Activated T-cell treated with anti-CD3 and anti-CD28 coated beads, Interleukin-2, amount 50 U/mL, for 24 hours (primary cell): ENCODE measurements at places on chromosomes 13 and 19.
A peak's percentile ranks its signal among the peaks of the same experiment; 100 is the strongest.

DNA sequence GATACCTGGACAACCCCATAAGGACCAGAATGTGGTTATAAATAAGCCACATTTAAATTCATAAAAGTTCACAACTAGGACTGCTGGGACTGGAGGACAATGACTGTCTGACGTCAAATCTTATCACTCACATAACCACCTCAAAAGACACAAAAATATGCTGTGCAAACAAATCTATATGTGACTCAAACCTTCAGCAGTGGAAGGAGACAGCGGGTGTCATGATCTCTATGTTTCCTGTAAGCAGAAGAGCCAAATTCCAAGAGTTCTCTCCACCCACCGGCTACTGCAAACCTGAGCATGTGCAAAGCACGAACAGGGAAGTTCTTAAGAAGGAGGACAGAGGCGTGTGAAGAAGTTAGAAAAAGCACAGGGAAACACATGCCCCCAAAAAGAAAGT, 113.2 kb downstream of the MYCBP2 start:
- no peak for DNase-seq

- DNase-seq: no peak
Observed at GRCh38 chr13:87981416-87981815, 310.2 kb downstream of the SLITRK5 start.

DNA sequence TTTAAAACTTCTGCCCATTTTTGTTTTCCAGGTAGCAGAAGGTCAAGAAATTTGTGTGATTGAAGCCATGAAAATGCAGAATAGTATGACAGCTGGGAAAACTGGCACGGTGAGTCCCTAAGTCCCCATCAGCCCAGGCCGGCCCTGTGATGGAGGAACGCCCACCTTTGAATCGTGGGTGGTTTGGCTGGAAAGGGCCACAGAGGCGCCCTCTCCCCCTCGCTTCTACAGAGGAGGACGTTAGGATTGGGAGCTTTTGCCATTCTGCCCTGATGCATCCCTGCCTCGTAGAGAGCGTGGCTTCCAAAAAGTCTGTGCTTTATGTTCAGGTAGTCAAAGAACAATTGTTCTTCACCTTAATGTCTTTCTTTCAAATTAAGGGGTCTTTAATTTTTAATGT, 60.9 kb downstream of the GGACT start:
- DNase-seq: no peak

GRCh38 chr13:29457299-29457698, 138.2 kb downstream of the SLC7A1 start:
- no peak for DNase-seq

DNA sequence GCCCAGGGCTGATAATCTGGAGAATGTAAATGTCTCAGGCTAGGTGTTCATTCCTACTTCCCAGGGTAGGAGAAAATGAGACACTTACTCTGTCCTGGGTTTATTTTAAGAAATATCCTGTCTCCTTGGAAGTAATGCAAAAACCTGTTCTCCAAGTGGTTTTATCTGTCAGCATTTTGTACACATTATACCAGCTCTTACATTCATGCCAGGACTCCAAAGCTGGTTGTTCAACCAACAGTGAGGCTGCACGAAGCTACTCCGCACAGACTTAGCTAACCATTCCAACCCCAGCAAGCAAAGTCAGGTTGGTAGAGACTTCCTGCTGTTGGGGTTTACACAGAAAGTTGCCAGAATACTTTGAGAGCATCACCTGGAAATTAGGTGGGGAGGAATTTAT, 55.6 kb downstream of the SLC7A1 start:
- no peak for DNase-seq

GRCh38 chr13:111227405-111227804, 93.0 kb upstream of the TEX29 start:
- no peak for DNase-seq

GRCh38 chr19:43806848-43807247, 4.6 kb upstream of the LYPD5 start:
- no peak for DNase-seq

DNA sequence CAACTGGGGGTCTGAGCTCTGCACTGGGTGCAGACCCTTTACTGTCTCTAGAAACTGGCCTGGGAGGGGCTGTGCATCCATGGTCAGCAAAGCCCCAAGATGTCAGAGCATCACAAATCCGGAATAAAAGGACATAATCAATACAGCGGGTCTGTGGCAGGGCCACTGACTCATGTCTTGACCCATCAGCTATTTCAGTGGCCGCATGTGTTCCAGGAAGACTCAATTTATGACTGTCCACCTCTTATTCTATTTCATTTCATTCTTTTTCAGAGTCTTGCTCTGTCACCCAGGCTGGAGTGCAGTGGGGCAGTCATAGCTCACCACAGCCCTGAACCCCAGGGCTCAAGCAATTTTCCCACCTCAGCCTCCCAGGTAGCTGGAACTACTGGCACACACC, 53.2 kb downstream of the PEX11G start:
- DNase-seq: no peak

- DNase-seq: no peak
Observed at GRCh38 chr13:41516166-41516565, 58.8 kb downstream of the RGCC start.

DNA sequence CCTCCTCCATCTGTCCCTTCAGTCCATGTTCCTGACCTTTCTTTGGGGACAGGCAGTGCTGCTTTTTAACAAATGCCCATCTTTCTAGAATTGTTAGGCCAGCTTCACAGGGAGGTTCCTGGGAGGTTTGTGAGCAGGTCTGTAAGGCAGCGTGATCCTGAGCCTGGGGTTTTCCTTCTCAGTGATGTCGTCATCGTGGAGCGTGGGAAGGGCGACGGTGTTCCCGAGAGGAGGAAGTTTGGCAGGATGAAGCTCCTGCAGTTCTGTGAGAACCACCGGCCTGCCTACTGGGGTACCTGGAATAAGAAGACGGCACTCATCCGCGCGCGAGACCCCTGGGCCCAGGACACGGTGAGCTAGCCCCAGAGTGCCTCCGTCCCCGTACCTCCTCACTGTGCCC, 26.8 kb downstream of the CHAF1A start:
- no peak for DNase-seq

DNA sequence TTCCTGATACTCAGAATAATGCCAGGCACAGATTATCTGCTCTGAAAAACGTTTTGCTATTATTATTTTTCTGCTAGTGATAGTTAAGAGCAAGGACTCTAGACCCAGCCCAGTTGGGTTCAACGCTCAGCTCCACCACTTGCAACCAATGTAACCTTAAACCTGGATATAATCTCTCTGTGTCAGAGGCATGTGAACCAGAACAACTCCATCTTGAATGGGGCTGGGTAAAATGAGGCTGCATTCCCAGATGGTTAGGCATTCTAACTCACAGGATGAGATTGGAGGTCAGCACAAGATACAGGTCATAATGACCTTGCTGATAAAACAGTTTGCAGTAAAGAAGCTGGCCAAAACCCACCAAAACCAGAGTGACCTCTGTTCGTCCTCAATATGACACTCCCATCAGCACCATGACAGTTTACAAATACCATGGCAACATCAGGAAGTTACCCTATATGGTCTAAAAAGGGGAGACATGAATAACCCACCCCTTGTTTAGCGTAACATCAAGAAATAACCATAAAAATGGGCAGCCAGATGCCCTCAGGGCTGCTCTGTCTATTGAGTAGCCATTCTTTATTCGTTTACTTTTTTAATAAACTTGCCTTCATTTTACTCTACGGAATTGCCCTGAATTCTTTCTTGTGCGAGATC, 13.6 kb downstream of the FAM187B start:
- peak; percentile 14 for DNase-seq

DNA sequence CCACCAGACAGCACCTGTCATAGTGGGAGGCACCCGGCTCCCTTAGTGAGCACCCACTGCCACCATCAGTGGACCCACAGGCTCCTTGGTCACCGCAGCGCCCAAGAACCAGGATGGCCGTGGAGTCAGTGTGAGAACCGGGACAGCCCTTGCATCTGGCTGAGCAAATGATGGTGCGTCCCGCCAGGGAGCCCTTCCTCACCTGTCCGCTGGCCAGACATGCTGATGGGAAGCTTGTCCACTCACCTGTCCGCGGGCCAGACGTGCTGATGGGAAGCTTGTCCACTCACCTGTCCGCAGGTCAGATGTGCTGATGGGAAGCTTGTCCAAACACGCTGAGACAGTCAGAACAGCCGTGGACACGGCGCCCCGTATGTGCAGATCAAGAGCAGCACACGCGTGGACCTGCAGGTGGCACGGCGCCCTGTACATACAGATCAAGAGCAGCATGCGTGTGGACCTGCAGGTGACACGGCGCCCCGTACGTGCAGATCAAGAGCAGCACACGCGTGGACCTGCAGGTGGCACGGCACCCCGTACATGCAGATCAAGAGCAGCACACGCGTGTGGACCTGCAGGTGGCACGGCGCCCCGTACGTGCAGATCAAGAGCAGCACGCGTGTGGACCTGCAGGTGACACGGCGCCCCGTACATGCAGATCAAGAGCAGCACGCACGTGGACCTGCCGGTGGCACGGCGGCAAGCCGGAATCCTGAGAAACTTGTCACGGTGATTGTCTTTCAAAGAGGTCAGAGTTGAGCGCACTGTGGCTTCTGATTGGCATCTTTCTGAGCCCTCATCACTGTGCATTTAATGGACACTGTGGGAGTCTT, 40.7 kb upstream of the DCUN1D2 start:
- no peak for DNase-seq

- no peak for DNase-seq
Observed at GRCh38 chr13:102774214-102774568, 605 bp upstream of the TEX30 start.

DNA sequence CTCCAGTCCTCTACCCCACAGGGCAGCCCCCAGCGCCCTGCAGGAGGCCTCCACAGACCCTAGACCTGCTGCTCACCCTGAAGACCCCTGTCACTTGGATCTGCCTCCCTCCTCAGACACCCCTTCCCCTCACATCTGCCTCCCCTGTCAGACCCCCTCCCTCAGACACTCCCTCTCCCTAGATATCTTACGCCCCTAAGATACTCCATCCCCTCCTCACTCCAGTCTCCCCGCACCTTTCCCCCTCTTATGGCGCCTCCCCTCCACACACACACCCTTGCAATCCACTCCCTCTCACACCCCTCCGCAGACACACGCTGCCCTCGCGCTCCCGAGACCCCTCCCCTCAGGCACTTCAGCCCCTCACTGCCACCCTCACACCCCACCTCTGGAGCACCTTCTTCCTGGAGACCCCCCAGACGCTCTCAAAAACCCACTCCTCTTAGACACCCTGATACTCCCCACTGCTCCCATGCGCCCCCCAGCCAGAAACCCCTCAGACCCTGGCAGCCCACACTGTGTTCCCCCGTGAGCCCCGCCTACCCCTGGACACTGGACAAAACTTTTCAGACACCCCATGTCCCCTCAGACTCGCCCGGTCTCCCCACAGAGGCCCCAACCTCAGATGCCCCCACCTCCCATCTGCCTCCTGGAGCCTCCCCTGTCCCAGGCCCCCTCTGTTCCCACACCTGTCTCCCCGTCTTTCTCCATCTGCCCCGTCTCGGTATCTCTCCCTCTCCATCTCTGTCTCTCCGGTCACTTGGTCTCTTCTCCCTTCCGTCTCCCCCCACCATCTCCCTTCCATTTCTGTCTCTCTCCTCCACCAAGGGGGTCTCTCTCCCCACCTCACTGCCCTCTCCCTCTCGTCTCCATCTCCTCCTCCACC, 14.5 kb downstream of the ERFL start:
- DNase-seq: no peak

- no peak for DNase-seq
Observed at GRCh38 chr13:53090461-53090860, 61.8 kb downstream of the OLFM4 start.

- DNase-seq: no peak
Observed at GRCh38 chr19:47432499-47432898, 13.2 kb upstream of the MEIS3 start.
